Peyer's patch (tissue), 4 donors: ENCODE measurements at places on chromosomes 6 and 20. TPM values are rescaled to one million over a fixed set of nuclear protein-coding genes. Genes with fewer than 3 reads are reported as not detected.

The DDRGK1 gene
- 101 TPM for total RNA-seq

The TFEB gene
- total RNA-seq, result 24.5 TPM

- no peaks in the 10 kb centered on the region for H3K27me3 ChIP-seq
- DNase-seq, result no peak
- no peaks in the 10 kb centered on the region for H3K4me1 ChIP-seq
- no peak overlapping the region for H3K4me3 ChIP-seq
- H3K27ac ChIP-seq, result no peak overlapping the region
- H3K36me3 ChIP-seq, result no peaks in the 10 kb centered on the region
Measured at GRCh38 chr6:5536644-5537043, 275.3 kb downstream of the FARS2 start.

DNA sequence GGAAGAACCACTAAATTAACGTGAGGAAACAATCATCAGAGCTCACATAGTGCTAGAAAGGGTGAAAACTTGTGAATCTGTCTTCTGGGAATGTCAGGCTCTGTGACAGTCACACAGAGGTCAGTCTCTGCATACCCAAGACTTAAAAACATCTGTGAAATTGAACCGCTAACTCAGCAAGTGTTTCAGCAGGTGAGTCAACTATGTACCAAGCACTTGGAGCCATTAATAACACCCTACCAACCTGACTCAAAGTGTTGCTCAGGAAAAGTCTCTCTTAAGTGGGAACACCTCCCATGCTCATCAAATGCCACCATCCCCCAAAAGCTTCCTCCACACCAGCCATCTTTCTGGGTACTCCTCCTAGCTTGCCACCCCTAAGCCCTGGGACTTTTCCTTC, 92.3 kb upstream of the CARMIL1 start:
- no peaks in the 10 kb centered on the region for H3K4me1 ChIP-seq
- no peak overlapping the region for H3K27ac ChIP-seq
- no peaks in the 10 kb centered on the region for H3K27me3 ChIP-seq
- H3K36me3 ChIP-seq, result no peaks in the 10 kb centered on the region
- DNase-seq, result no peak
- H3K4me3 ChIP-seq, result no peak overlapping the region

GRCh38 chr6:12439296-12439695, 149.1 kb downstream of the EDN1 start:
- DNase-seq, result no peak
- H3K36me3 ChIP-seq, result no peaks in the 10 kb centered on the region
- H3K4me3 ChIP-seq, result no peak overlapping the region
- no peak overlapping the region for H3K27ac ChIP-seq

DNA sequence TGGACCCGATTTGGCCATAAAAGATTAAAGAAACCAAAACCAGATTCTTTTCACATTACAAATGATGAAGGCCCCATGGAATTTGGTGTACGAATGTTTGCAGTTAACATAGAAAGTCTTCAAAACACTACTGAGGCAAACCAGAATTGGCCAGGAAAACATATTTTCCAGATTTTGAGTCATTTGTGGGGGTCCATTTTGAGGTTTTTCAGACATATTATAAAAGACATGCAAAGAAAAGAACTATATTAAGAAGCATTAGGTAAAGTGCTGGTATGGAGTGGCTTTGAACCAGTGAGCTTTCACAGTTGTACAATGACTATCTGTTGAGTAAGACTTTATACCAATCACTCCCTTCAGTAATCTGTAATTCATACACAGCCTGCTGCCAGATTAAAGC, 168.9 kb upstream of the COL21A1 start:
- DNase-seq, result no peak
- no peak overlapping the region for H3K27ac ChIP-seq
- H3K4me3 ChIP-seq, result no peak overlapping the region
- no peaks in the 10 kb centered on the region for H3K36me3 ChIP-seq
- H3K27me3 ChIP-seq, result no peaks in the 10 kb centered on the region
